NAMALWA (cell line): ENCODE measurements at places on chromosomes 5 and 9.

- no peak for DNase-seq
Observed at GRCh38 chr5:161376034-161376433, 170.5 kb downstream of the GABRB2 start.

- DNase-seq, result no peak
Observed at GRCh38 chr5:175731172-175731571, 73.3 kb downstream of the HRH2 start.

GRCh38 chr9:134144801-134145200 lies 8.9 kb downstream of the WDR5 start:
- DNase-seq, result no peak

- DNase-seq, result no peak
Observed at GRCh38 chr5:178784391-178784790, 53.9 kb upstream of the ZNF354A start.

- no peak for DNase-seq
Observed at GRCh38 chr9:32707326-32707725, 71.9 kb upstream of the TAF1L start.

DNA sequence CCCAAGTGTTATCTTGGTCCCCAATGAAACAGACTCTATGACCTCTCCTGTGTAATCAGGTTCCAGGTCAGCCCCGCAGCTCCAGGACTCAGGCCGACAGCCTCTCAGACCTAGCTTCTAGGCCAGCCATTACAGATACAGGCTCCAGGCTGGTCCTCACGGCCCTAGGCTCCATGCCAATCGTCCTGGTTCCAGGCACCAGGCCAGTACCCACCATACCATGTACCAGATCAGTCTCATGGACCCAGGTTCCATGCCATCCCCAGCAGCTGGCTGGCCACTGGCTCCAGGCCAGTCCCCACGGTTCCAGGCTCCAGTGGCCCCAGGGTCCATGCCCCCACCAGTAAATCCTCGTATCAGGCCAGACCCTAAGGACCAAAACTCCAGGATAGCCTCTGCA lies 1326.6 kb upstream of the C9orf72 start:
- DNase-seq, result no peak

DNA sequence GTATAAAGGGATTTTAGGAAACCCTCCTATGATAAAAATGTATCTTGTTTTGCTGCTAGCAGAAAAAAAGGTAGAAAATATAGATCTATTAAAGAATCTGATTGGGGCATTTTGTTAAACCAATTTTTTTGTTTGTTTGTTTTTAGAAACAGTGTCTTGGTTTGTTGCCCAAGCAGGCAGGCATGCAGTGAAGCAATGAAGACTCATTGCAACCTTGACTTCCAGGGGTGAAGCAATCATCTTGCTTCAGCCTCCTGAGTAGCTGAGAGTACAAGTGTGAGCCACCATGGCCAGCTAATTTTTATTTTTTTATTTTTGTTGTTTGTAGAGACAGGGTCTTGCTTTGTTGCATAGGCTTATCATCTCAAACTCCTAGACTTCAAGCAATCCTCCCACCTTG lies 755.8 kb upstream of the EDIL3 start:
- DNase-seq, result no peak

DNA sequence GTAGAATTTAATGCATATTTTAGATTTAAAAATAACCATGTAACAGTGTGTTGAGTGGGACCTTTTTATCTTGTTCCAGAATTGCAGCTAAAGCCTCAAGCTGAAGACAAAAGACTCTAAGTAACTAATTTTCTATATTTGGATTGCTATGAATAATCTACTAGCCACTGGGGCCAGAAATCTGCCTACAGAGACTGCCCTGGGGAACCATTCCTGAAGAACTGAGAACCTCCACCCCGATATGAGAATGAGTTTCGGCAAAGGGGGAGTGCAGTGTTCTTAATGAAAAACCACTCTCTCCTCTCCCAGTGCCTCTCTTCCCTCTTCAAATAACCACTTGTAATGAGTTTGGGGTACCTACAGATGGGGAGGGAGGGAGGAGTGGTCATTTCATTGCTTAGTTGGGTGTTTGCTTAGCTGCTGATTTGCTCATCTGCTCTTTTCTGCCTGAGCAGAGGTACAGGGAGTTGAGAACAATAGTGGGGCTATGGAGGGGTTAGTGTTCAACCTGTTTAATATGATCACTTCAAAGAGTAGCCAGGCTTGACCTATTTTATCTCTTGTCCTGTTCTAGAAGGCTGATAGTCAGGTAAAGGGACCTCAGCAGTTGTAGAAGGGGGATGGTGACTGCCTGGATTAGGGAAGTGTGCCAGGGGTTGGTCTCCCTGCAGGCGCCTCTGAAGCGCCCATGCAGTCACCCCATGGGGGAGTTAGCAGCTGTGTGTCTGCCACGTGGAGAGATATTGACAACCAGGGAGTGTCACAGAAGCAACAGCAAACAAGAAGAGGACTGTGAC lies 47.7 kb downstream of the ATG10 start:
- peak; percentile 5 for DNase-seq

DNA sequence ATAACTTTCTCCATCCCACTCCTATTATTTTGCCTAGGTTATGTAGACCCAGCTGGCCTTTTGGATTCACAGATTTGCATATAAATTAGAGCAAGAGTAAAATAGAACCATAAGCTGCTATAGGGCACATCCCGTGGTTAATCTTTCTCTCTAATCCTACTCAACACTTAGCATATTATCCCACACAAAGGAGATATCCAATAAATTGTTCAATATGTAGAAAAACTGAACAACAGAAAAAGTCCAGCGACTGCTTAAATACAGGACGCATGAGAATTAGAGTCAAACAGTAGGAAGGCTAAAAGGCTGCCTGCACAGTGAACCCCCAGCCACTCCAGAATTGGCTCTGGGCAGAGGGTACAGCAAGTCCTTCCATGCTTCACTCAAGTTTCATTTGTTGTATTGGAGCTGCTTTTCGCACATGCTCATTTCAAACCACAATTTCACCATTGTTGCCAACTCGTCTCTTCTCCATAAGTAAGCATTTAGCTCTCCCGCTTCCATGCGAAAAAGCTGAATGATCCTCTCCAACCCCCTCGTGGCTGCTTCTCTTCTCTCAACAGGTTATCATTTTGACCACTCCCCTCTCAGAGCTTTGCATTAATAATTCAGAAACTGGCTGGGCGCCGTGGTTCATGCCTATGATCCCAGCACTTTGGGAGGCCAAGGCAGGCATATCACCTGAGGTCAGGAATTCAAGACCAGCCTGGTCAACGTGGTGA lies 14.1 kb upstream of the IQGAP2 start:
- no peak for DNase-seq
